ENCODE measurements at places on chromosomes 6 and 20.
A peak's percentile ranks its signal among the peaks of the same experiment; 100 is the strongest.

DNA sequence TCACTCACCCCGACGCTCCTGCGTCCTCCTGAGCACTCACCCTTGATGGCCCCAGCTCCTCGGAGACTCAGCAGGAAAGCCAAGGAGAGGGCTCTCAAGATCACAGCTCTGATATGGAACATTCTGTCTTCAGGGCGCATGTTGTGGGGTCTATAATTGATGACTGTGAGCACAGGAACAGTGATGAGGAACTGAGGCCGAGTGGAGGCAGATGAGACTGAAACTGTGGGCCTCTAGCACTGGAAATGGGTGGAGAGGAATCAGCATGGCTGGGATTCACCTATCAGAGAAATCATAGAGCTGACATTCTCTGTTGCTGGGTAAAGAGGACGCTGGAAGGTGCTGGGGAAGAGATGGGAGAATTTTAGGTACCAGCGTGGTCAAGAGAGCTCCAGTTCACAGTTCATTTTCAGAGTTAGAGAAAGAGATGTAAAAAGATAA is at the start of gene HLA-DPA1:
Gene HLA-DPA1, minus strand, starts transcription at position 219 of the 441 bp plus-strand sequence.
- H3K27me3 ChIP-seq, result no peaks in the 10 kb centered on the region
- no peaks in the 10 kb centered on the region for H3K4me1 ChIP-seq
- H3K27ac ChIP-seq, result no peak within 1 kb of the TSS
- no peaks in the 10 kb centered on the region for H3K36me3 ChIP-seq
- peak; percentile 71 for DNase-seq
- no peak within 1 kb of the TSS for H3K4me3 ChIP-seq

- no peak overlapping the region for H3K27ac ChIP-seq
- H3K27me3 ChIP-seq, result no peaks in the 10 kb centered on the region
- H3K4me3 ChIP-seq, result no peak overlapping the region
- DNase-seq, result no peak
- peaks cover 4% of the 10 kb centered on the region for H3K4me1 ChIP-seq
These were observed 223.6 kb downstream of the HIVEP2 start for GRCh38 chr6:142721215-142721920.

- peak overlapping the region; percentile 80 for H3K27ac ChIP-seq
- DNase-seq, result peak; percentile 30
- no peaks in the 10 kb centered on the region for H3K36me3 ChIP-seq
- no peak overlapping the region for H3K4me3 ChIP-seq
These were observed 185.3 kb downstream of the ADAT2 start for GRCh38 chr6:143264986-143265764.

- no peak overlapping the region for H3K27ac ChIP-seq
- DNase-seq, result no peak
- H3K36me3 ChIP-seq, result no peaks in the 10 kb centered on the region
These were observed 161.5 kb upstream of the ADGRB3 start for GRCh38 chr6:68473433-68474210.

Measured in GM23338 (cell line).